Activated CD4-positive, alpha-beta T cell treated with anti-CD3 and anti-CD28 coated beads, Interleukin-10, Interleukin-2, amounts not matched to agents 100 ng/mL and 50 ng/mL, durations not matched to agents 16 hours and 8 hours (primary cell): ENCODE measurements at places on chromosomes 11 and 22.

- DNase-seq, result no peak
Observed at GRCh38 chr22:28013611-28014010, 94.6 kb upstream of the PITPNB start.

DNA sequence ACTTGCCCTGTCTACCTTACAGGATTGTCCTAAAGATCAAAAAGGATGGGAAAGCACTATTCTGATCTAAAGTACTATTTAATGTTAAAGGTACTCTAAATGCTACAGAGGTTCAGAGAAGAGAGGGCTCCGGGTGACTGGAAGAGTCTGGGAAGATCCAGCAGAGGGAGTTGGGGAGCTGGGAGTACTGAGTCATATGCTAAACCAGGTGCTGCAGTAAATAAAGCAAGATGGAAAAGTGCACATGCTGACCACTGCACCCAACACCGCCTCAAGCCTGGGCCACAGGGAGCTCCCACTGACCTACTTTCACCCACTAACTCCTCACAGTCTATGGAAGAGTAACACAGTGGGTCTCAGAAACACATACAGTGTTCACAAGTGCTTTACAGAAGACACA, 49.3 kb downstream of the WT1 start:
- no peak for DNase-seq

DNA sequence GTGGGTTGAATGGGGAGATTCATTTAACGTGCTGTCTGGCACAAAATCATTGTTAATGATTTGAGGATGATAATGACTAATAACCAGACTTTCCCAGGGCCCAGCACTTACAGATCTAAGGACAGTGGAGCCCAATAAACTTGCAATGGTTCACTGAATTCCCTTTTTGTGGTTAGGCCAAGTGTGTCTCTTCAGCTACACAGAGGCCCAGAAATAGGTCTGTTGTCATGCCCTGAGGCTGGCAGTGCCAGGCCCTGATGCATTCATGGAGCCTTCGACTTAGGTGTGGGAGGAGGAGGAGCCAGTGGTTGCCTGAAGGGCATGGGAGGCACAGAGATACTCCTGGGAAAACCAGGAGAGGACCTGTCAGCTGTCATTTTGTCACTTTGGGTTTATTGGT, 56.1 kb downstream of the KIAA1671 start:
- DNase-seq, result no peak

- no peak for DNase-seq
Observed at GRCh38 chr11:112793416-112793815, 167.8 kb upstream of the NCAM1 start.

DNA sequence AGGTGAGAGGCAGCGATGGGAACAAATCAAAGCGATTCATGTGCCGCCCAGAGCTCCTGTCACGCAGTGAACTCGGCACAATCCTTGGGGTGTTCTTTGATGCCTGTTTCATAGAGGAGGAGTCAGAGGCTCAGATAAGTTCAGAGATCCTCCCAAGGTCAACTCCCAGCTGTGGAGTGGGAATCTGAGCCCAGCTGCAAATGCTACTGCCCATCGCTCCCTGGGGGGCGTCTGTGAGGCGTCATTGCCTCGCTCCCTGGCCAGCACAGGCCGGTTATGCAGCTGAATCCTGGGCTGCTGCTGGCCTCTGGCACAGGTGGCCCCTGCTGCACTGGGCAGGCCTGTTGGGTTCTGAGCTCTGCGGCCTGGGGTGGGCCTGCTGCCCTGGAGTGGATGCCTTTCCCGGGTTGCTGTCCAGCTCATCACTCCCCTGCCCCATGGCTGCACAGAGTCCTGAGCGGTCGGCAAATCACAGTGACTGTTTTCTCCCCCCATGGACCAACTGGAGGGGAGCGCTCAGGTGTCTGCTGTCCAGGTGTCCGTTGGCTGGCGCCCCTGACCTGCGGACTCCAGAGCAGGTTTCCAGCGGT, 36.3 kb upstream of the SHISAL1 start:
- DNase-seq, result no peak

DNA sequence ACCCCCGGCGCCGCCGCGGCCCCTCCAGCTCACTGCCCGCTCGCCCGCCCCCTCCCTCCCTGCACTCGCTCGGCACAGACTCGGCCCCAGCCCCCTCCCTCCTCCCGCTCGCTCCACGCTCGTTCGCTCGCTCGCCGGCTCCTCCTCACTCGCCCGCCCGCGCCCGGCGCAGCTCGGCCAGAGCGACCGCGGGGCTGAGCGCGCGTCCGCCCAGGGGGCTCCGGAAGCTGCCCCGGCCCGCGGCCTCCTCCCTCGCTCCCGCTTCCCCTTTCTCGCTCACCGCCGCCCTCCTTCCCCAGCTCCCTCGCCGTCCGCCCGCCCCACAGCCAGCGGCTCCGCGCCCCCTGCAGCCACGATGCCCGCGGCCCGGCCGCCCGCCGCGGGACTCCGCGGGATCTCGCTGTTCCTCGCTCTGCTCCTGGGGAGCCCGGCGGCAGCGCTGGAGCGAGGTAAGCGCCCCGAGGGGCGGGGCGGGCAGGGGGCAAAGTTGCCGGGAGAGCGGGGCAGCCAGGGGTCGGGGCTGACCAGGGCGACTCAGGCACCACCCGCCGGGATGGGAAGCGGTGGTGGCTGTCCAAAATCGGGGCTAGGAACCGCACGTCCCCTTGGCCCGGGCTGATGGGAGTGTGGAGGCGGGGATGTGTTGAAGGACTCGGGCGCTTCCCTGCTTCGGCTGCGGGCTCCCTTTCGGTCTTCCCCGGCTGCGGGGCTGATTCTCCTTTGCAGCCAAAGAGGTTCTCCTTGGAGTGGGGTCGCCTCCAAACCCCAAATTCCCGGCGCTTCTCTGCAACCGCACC, at the start of gene SEZ6L:
TSS of gene SEZ6L (plus strand) at position 148 of the 797 bp plus-strand sequence. CDS start at position 356, 208 bp downstream.
- DNase-seq, result no peak

- no peak for DNase-seq
Observed at GRCh38 chr11:76237914-76238313, 31.6 kb upstream of the WNT11 start.

- no peak for DNase-seq
Observed at GRCh38 chr11:29012507-29012906, 904.3 kb downstream of the METTL15 start.

DNA sequence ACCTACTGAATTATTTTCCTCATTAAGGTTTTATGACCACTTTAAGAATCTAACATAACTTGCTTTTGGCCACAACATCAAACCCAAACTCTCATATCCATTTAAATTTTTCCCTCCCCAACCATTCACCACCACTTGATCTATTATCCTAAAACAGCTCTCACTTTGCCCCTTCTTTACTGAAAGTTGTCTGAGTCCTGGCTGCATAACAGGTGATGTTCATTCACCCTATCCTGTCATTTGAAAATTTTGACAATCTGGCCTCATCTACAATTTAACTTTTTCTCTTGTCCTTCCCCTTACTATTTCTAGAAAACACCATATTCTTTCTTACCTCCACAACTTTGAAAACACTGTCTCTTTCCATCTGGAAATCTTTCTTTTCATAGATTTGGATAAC, 89.3 kb downstream of the BDNF start:
- DNase-seq, result no peak

GRCh38 chr11:125358254-125358840, 137.7 kb downstream of the FEZ1 start:
- no peak for DNase-seq

- DNase-seq, result no peak
Observed at GRCh38 chr11:12606597-12606996, 67.6 kb upstream of the TEAD1 start.

DNA sequence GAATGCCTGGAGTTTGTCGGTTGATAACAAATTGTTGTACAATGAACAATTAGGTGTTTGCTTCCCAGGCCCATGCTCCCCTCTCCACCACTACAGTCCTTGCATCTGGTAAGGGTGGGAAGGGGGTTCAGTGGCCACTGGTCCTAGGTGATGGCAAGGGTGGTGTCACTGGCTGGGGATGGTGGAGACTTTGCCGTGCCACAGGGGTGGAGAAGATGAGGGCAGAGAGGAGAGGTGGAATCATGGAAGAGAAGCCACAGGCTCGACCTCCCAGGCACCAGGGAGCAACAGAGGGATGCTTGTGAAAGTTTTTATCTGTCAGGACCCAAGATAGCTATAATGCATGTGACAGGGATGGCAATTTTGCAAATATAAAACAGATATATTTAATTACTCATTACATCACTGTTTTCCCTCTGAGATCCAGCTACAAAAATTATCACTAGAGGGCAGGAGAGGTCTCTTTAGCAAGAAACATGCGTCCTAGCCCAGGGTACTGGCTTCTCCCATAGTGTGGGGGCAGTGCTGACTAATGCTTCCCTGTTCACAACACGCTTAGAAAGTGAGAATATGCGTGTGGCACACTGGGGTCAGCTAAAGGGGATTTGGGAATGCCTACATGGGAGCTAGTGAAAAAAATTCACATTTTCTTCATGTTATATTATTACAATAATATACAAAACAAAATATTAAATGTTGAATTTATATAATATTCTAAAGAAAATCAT, 49.0 kb upstream of the AMPD3 start:
- DNase-seq, result peak; percentile 78

DNA sequence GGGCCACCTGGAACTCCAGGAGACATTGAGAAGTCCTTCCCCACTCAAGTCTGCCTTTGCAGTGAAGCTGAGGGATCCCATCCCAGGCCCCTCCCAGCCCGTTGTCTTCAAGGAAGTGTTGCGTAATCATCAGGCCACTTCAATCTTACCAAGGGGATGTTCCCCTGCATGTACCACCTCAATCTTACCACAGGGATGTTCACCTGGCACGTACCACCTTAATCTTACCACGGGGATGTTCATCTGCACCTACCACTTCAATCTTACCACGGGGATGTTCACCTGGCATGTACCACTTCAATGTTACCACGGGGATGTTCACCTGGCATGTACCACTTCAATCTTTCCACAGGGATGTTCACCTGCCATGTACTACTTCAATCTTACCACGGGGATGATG, 108.0 kb upstream of the SYN3 start:
- DNase-seq, result no peak

- no peak for DNase-seq
Observed at GRCh38 chr22:18973264-18974031, 37.4 kb upstream of the PRODH start.

GRCh38 chr11:115251126-115251525, 253.1 kb downstream of the CADM1 start:
- no peak for DNase-seq

DNA sequence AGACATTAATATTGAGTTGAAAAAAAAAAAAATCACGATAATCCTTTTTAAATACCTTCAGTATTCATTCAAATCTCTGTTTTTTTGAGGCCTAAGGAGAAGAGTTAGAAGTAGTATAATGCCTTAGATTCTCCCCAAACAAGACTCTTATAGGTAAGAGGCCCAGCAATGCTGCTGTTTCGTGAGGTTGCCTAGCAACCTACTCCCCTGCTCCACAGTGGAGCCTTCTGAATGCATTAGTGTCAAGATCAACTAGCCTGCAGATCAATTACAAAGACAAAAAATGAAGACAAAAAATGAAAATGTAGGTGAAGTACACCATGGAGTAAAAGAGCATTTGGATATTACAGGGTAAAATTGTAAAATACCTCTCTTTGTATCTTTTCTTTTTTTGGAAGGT, 229.8 kb upstream of the LUZP2 start:
- no peak for DNase-seq

DNA sequence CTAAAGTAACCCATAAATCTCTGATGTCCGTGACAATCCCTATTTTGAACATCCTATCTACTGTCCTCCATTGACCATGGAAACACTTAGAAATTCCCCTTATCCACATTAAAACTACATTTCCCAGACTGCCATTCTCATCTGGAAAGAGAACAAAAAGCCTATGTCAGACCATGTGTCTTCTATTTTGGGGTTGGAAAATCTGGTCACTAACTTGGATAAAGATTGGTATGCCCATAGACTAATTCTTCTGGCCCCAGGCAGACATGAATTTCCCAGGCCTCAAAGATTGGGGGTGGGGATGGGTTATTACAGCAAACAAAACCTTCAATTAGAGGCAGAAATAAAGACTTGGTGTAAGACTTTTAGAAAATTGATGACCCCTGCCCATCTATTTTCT, 30.9 kb upstream of the CREB3L1 start:
- no peak for DNase-seq

GRCh38 chr11:2901196-2901796, 15.7 kb upstream of the CDKN1C start:
- DNase-seq, result no peak

GRCh38 chr22:27750584-27751265, 50.8 kb downstream of the MN1 start:
- DNase-seq, result no peak

DNA sequence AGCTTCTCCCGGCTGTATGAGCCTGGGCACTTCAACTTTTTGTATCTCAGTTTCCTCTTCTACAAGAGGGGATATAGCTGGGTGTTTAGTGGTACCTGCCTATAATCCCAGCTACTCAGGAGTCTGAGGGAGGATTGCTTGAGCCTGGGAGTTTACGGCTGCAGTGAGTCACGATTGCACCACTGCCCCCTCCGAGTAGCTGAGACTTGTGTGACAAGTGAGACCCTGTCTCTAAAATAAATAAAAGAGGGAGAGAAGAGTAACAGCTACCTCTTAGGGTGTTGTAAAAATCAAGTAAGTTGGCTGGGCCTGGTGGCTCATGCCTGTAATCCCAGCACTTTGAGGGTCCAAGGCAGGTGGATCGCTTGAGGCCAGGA, 10.0 kb upstream of the CATSPER1 start:
- DNase-seq, result no peak

- DNase-seq, result no peak
Observed at GRCh38 chr11:30585892-30586250, 282 bp downstream of the MPPED2 start.

DNA sequence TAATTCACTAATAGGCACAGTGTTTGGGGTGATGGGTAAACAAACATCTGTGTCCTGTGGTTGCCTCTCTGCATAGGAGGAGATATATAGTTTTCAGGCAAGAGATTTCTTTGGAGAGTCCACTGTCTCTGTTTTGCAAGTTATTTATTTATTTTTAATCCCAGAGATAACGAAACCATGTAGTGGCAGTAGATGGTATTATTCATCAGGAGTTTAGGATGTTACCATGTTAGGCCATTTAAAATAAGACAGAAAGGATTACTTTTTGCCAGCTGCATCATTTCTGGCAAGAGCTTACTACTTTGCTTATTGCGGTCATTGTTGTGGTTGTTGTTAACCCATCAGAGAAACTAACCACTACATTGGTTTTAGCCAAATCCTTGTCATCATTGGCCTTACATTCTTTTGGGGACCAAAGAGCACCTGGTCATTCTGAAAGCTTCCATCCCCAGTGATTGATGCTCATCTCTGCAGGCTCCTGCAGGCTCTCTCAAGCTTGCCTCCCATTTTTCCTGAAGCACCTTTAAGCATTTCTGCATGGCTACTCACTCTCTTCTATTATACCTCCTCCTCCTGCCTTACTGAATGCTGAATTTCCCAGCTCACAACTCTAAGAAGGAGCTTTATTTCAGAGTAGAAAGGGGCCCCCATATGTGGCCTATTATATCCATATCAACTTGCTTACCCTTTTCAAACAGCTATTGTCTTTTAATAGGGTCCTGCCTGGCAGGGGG, 84.4 kb downstream of the CSTPP1 start:
- no peak for DNase-seq

- DNase-seq, result no peak
Observed at GRCh38 chr11:78020246-78020645, 2.8 kb downstream of the KCTD14 start.

- no peak for DNase-seq
Observed at GRCh38 chr11:19243613-19244012, 2.9 kb upstream of the E2F8 start.
